ENCODE measurements at places on chromosomes 7 and 10.
A peak's percentile ranks its signal among the peaks of the same experiment; 100 is the strongest.

DNA sequence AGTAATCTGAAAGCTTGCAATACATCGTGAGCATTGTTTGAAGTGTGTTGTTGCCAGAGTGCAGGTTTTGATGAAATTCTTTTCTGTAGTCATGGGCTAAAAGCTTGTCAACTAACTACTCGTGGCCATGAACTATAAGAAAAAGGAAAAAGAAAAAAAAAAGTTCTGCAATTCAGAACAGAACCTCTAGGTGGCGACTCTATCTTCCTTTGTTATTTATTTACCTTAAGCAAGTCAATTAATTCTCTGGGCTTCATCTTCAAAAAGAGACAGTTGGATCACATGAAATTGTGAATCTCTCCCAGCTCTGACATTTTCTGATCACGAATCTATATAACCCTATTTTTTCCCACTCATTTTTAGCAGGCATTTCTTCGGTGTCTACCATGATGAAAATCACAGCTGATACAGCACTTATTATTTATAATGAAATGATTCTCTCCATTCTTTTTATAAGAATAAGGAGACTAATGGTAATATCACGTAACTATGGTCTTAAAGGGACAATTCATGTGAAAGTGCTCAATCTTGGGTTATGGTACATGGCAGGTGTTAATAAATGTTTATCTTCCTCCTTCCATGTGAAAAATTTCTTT, 18.8 kb downstream of the TMEM196 start:
- DNase-seq, result peak; percentile 6

DNA sequence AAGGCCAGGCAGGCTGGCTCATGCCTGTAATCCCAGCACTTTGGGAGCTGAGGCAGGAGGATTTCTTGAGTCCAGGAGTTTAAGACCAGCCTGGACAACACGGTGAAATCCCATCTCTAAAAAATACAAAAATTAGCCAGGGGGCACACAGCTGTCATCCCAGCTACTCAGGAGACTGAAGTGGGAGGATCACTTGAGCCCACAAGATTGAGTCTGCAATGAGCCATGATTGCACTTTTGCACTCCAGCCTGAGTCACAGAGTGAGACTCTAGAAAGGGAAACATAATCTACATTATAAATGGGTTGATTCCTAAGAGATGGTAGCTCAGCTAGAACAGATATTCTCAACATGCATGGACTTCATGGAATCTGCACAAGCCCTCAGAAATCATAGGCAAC, 6.3 kb upstream of the LIPF start:
- DNase-seq, result no peak

GRCh38 chr10:121655254-121656144, 57.3 kb upstream of the FGFR2 start:
- no peak for DNase-seq

GRCh38 chr10:77251297-77252013, 386.2 kb downstream of the KCNMA1 start:
- no peak for DNase-seq

DNA sequence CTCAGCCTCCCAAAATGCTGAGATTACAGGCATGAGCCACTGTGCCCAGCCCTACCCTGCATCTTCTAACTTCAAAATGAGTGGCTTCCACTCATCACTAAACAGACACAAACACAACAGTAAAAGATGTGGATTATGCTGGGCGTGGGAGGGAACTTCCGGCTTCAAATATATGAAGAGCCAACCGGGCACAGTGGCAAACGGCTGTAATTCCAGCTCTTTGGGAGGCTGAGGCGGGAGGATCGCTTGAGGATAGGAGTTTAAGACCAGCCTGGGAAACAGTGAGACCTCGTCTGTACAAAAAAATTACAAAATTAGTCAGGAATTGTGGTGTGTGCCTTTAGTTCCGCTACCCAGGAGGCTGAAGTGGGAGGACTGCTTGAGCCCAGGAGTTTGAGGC, 92.2 kb upstream of the GNA12 start:
- DNase-seq, result no peak

All from NCI-H1436 treated with DMSO at 0.1 percent for 48 hours (cell line).